Hematopoietic multipotent progenitor cell treated with erythropoietin and hydrocortisone succinate and interleukin-3 and kit ligand, for 8 days (in vitro differentiated cells): ENCODE measurements at places on chromosomes 4 and X.
A peak's percentile ranks its signal among the peaks of the same experiment; 100 is the strongest.

DNA sequence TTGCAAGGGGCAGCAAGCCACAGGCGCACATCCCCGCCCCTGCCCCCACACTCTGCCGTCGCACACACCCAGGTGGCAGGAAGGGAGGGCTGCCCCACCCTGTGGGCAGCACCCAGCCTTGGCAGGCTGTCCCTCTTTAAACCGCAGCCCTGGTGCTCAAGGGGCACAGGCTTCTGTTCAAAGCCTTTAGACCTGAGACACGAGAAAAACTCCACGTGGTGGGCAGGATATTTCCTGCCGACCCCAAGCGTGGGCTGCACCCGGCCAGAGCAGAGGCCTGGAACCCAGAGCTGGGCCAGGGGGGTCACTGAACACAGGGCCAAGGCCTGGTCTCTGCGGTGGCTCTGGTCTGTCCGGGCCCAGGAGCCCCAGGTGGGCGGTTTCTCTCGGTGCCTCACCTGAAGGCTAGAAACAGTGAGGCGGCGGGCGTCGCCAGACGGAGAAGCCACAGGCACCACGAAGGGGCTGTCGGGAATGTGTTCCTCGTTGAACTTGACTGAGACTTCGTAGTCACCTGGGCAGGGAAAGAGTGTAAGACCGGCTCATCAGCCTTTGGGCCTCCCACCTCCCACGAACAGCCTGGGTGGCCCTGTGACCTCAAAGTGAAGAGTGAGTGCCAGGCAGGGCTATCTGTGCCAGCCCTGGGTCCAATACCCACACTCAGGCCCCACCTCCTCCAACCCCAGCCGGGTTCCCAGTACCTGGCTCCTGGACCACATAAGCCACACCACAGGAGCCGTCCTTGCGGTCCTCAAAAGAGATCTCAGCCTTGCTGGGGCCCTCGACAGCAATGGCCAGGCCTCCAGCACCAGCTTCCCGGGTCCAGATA is 23.0 kb downstream of the FLNA start:
- peak; percentile 45 for DNase-seq

GRCh38 chr4:1684506-1685234 is 557 bp upstream of the FAM53A start:
- no peak for DNase-seq

GRCh38 chr4:7863911-7864681 is 75.6 kb downstream of the AFAP1 start:
- DNase-seq: peak; percentile 3

- no peak for DNase-seq
Measured at GRCh38 chr4:146255463-146255862, 41.1 kb downstream of the REELD1 start.

DNA sequence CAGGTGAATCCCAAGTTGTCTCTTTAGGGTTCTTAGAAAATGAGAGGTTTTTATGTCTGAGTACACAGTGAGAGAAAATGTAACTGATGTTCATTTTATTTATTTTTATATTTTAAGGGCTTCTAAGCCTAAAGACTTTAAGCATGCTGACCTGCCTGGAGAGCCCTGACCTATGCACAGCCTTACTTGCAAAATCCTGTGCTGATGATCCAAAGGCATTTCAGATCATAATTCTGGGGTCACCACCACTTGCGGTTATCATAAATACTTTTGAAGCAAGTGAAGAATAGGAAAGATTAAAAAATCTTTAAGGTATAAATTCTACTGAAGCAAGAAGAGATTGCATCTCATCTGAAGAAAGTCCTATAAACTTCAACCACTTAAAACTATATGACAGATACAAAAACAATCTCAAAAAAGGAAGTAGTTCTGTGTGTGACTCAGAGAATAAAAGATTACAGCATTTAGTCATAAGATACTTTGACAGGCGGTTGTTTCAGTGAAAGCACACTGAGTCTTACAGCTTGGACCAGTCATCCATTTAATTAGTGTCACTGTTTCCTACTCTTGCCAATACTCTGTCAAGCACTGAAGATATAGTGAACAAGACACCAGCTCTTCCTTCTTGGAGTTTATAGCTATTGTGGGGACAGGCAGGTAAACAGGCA is 245.2 kb upstream of the DIPK2B start:
- DNase-seq: no peak

GRCh38 chrX:138877746-138878145 is 166.2 kb upstream of the FGF13 start:
- no peak for DNase-seq

DNA sequence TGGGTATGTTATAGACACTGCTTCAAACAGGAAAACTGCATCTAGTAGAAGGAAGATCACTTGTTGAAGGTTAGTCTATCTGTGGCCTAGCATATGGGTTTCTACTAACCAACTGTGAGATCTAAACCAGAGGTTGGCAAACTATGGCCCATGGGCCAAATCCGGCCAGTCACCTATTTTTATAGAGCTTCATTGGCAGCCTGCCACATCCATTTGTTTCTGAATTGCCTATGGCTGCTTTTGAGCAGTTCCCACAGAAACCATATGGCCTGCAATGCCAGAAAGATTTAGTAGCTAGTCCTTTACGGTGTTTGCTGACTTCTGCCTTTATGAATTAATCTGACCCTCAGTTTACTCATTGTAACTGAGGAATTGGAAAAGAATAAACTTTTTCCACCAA is 71.1 kb downstream of the MID1 start:
- DNase-seq: no peak

DNA sequence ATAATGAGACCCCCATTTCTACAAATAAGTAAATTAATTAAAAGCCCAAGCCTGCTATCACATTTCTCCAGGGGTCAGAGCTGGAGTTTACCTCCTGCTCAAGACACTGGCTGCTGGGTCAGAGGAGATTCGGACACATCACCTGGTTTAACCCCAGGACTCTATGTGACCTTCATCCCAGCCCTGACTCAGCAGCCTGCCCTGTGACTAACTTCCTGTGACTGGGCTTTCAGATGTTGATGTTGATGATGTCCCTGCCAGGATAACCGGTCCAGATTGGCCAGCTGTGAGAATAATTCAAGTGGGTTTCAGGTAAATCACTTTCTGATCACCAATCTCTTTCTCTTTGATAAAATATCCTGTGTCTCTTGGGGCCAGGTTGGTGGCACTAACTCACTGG is 102.4 kb upstream of the MAML3 start:
- no peak for DNase-seq
